Peyer's patch (tissue), 4 donors: ENCODE measurements at places on chromosomes 5 and 9. TPM values are rescaled to one million over a fixed set of nuclear protein-coding genes. Genes with fewer than 3 reads are reported as not detected.

DNA sequence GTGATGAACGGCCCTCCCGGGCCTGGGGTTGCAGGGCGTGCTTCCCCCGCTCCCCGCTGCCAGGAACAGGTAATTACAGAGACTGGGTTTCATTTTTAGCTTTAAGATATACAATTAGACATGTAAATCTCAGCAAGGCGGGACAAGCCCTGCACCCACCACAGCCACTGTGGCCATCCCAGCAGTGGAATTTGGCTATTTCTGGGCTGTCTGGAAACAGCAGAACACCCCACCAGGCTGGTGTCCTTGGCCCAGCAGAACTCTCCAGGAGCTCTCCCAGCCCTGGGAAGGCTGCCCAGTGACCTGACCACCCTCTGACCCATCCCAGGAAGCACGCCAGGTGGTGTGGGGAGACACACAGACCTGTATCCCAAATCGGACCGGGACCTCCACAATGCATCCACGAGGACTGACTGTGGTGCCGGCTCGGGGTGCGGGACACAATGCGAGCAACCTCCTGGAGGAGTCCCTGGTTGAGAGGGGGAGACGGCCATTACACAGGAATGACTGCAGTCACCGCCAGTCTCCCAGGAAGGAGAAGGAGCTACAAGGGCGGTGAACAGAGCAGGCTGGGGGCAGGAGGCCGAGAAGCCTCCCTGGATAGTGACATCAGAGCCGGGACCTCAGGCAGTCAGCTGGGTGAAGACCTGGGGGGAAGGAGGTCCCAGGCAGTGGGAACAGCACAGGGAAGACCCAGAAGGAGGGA, 17.3 kb downstream of the EEIG1 start:
- no peak overlapping the region for H3K4me3 ChIP-seq
- peak overlapping the region; percentile 95 for H3K27ac ChIP-seq
- DNase-seq, result no peak
- peaks cover 84% of the 10 kb centered on the region for H3K4me1 ChIP-seq
- no peaks in the 10 kb centered on the region for H3K36me3 ChIP-seq

DNA sequence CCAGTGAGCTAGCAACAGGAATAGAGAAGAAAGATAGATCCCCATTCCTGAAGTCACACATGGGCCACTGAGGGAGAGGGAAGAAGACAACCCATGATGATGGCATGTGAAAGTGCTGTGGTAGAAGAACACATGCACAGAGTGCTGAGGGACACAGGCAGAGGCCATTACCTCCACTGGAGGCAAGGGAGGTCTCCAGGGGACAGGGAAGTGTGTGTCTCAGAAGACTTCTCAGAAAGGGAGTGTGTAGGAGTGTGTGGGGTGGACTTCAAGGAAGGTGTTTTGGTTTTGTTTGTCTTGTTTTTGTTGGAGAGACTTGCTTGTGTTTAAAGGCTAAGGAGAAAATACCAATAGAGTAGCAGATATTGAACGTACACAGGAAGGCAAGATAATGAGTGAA, 77.0 kb upstream of the SMARCA2 start:
- no peak for DNase-seq
- H3K4me3 ChIP-seq, result no peak overlapping the region
- H3K27me3 ChIP-seq, result no peaks in the 10 kb centered on the region
- H3K27ac ChIP-seq, result no peak overlapping the region
- no peaks in the 10 kb centered on the region for H3K36me3 ChIP-seq
- no peaks in the 10 kb centered on the region for H3K4me1 ChIP-seq

- no peak overlapping the region for H3K27ac ChIP-seq
- H3K27me3 ChIP-seq, result no peaks in the 10 kb centered on the region
- no peaks in the 10 kb centered on the region for H3K4me1 ChIP-seq
- no peaks in the 10 kb centered on the region for H3K36me3 ChIP-seq
These were observed 25.0 kb downstream of the C5orf15 start for GRCh38 chr5:133943475-133943817.

DNA sequence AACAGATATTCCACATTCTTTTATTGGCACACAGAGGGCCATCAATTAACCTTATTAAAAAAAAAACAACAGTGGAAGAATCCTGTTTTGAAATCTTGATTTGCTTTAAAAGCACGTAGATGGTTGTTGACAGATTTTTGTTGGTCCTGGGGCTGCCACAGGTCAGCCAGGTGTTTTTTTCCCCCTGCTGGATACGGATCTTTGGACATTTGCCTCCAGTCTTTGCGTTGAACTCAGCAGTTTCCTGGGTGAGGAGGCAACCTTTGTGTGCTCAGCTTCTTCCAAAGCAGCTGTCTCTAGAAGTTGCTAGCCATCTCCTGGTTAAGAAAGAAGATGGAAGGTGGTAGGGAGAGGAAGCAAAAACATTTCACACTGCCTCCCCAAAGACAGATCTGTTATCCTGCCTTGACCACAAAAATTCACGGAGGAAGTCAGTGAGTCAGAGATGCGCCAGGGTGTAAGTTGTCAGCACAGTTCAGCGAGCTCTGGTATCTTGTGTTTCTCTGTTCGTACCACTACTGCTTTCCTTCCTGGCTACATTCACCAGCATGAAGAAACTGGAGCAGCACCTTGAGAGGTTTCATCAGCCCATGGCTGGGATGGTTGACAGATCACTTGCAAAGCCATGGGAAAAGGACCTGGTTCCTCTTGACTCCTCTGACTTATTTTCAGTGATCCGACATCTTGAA, 207.3 kb downstream of the ARHGAP26 start:
- H3K4me1 ChIP-seq, result peaks cover 19% of the 10 kb centered on the region
- H3K4me3 ChIP-seq, result no peak overlapping the region
- H3K36me3 ChIP-seq, result no peaks in the 10 kb centered on the region
- no peak for DNase-seq
- no peaks in the 10 kb centered on the region for H3K27me3 ChIP-seq

- no peak for DNase-seq
- H3K4me1 ChIP-seq, result no peaks in the 10 kb centered on the region
- H3K27ac ChIP-seq, result no peak overlapping the region
- H3K4me3 ChIP-seq, result no peak overlapping the region
These were observed 126.5 kb upstream of the BNC2 start for GRCh38 chr9:16996901-16997491.

GRCh38 chr5:95621839-95622629, 2.1 kb downstream of the GPR150 start:
- no peak for DNase-seq
- H3K27ac ChIP-seq, result no peak overlapping the region
- H3K27me3 ChIP-seq, result no peaks in the 10 kb centered on the region
- H3K36me3 ChIP-seq, result no peaks in the 10 kb centered on the region
- peaks cover 21% of the 10 kb centered on the region for H3K4me1 ChIP-seq

The MSX2 gene
- 1.6 TPM for total RNA-seq

The ADAMTS19 gene
- total RNA-seq, result 0.88 TPM

The ADGRV1 gene
- total RNA-seq, result 5.0 TPM

The AGXT2 gene
- 5.5 TPM for total RNA-seq

The LTC4S gene
- total RNA-seq, result 1.9 TPM
